ENCODE measurements at places on chromosomes 16 and 17.

GRCh38 chr17:57657211-57657610 lies 87.9 kb downstream of the CCDC182 start:
- no peak for DNase-seq

DNA sequence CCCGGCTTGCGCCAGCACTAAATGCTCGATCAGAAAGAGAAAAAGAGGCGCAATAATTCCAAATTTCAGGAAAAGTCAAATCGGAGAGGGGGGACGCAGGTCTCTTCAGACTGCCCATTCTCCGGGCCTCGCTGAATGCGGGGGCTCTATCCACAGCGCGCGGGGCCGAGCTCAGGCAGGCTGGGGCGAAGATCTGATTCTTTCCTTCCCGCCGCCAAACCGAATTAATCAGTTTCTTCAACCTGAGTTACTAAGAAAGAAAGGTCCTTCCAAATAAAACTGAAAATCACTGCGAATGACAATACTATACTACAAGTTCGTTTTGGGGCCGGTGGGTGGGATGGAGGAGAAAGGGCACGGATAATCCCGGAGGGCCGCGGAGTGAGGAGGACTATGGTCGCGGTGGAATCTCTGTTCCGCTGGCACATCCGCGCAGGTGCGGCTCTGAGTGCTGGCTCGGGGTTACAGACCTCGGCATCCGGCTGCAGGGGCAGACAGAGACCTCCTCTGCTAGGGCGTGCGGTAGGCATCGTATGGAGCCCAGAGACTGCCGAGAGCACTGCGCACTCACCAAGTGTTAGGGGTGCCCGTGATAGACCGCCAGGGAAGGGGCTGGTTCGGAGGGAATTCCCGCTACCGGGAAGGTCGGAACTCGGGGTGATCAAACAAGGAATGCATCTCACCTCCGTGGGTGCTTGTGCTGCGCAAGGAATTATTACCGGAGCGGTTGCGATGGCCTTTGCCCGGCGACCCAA lies 4.0 kb upstream of the DLX4 start:
- DNase-seq = no peak

GRCh38 chr17:55588446-55589242 lies 77.4 kb upstream of the SMIM36 start:
- DNase-seq = no peak

DNA sequence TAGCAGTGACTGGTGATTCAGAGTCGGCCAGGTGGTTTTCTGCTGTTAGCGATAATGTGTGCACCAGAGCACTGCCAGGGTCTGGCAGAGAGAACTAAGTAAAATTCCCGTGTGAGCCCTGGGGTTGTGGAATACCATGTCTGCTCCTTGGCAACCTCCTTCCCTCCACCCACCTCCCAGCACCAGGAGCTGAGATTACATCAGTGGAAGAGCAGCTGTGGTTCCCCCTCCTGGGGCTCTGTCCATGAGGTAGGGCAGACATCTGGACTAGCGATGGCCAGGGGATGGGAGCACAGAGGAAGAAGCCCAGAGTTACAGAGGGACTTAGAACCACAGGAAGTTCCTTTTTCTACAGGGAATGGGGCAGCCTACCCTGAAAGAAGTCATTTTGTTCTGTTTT lies 15.8 kb downstream of the CLEC10A start:
- DNase-seq = no peak

GRCh38 chr17:42422958-42423712 lies at the start of gene CAVIN1:
Gene CAVIN1, minus strand, starts transcription at chr17:42423256. Its CDS starts 159 bp downstream, at chr17:42423097.
- DNase-seq = no peak

GRCh38 chr16:19165101-19165500 lies 2.9 kb upstream of the SYT17 start:
- DNase-seq = no peak

DNA sequence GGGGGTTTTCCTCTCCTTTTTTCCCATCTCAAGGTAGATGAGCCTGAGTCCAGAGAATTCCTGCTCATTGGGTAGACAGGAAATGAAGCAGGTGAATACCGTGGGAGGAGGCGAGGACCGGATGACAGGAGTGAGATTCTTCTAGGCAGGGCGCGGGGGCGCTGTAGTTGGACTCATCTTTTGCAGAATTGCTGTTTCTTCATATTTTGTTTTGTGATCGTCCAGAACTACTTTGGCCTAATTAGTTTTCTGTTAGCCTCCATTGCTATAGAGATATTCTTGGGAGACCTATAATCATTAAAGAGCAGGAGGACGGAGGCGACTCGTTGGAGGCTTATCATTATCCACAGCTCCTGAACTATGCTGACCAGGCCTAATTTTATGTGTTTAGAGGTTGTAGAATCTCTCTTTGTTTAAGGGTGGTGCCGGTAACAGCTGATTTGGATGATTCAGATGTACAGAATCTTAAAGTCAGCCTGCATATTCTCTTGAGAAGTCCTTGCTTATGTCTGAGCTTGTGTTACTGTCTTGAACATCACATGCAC lies 650 bp downstream of the ATP6V0A1 start:
- no peak for DNase-seq

GRCh38 chr17:42918902-42919521 lies 18.4 kb downstream of the G6PC1 start:
- DNase-seq = no peak

GRCh38 chr16:55035956-55036355 lies 105.3 kb downstream of the IRX5 start:
- DNase-seq = no peak

DNA sequence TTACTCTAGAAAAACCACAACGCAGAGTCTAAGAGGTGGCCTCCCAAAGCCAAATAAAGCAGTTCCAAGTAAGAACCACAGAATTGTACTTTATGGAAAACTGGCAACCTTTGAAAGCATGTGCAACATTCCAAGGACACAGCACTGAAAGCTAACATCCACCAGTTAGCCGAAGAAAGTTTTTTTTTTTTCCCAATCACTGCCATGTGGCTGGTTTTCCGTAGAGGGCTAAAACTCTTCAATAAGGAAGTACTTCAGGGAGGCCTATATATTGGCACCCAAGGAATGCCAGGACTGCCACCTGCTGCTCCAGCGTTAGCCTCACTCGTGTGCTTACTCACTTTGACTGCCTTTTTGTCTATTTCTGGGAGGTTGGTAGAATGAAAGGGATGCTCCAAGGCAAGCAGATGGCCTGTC lies 25.2 kb downstream of the CEP95 start:
- DNase-seq = no peak

- peak; percentile 11 for DNase-seq
Observed at GRCh38 chr17:31469959-31470358, 78.5 kb downstream of the RAB11FIP4 start.

DNA sequence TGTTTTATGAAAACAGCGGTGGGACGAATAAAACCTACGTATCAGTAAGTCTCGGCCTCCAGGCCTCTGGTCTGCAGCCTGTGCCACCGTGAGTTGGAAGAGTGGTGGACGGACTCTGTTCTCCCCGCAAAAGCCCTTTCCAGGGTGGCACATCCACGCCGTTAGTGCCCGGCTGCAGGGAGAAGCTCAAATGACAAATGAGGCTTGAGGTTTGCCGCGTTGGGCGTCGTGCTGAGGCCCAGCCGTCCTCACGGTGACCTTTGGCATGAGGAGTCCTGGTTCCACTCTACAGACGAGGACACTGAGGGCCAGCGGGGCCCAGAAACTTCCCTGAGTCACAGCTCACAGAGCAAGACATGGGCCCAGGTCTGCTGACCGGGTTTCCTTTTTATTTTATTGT lies 40.2 kb downstream of the JPH3 start:
- DNase-seq = no peak

GRCh38 chr17:82285141-82285540 lies 11.6 kb upstream of the CSNK1D start:
- DNase-seq = no peak

GRCh38 chr17:48619826-48620449 lies 4.8 kb upstream of the HOXB8 start:
- DNase-seq = no peak
